ENCODE measurements at places on chromosomes 1 and 21.

DNA sequence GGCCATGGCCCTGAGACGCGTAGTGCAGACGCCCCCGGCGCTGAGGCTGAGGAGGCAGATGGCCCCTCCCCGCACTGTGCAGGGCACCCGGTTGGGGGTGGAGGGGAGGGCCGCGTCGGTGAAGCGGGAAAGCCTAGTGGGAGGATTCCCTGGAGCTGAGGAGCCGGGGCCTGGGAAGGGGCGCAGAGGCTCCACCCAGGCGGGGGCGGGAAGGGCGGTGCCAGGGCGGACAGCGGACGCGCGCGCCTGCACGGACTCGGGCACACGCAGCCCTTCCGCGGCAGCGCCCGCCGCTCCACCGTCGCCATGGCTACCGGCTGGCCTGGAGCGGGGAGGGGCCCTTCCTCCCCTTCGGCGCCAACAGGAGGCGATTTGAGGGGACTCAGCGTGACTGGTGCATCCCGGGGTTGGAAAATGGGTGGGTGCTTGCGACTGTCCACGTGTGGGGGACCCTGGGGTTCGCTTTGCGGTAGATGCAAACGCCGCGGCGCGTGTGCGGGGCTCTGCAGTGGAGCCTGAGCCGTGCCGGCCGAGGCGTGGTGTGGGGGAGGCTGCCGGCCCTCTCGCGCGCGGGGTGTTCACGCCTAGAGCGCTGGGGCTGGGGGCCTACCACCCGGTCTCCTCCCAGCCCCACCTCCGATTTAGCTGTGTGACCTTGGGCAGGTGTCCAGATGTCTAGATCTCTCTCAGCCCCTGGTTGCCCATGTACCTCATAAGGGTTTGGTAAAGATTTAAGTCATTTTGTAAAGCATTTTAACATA, 35.1 kb downstream of the PTPRF start:
- DNase-seq, result peak; percentile 24

- DNase-seq, result no peak
These were observed 21.2 kb downstream of the MEF2D start for GRCh38 chr1:156479093-156480015.

GRCh38 chr1:238672262-238672661, 714.1 kb upstream of the CHRM3 start:
- DNase-seq, result no peak

- DNase-seq, result no peak
These were observed 66.4 kb downstream of the PHTF1 start for GRCh38 chr1:113692824-113693431.

DNA sequence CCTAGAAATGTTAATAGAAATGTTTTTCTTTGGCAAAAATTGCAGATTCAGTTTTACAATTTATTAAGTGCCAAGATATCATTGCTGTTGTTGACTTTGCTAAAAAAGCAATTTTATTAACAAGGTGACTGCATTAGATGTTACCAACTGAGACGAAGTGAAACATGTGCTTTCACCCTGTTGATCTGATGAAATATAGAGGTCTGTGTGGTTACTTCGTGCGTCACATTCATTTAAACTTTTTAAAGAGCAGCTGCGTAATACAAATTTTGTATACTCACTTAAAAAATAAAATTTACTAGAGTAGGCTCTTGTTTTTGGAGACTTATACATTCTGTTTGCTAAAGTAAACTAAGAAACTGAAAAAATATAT, 465.7 kb downstream of the USP25 start:
- no peak for DNase-seq

GRCh38 chr1:225750420-225750819, 27.2 kb upstream of the SRP9 start:
- DNase-seq, result no peak

GRCh38 chr1:204251286-204251685, 37.5 kb upstream of the GOLT1A start:
- no peak for DNase-seq

DNA sequence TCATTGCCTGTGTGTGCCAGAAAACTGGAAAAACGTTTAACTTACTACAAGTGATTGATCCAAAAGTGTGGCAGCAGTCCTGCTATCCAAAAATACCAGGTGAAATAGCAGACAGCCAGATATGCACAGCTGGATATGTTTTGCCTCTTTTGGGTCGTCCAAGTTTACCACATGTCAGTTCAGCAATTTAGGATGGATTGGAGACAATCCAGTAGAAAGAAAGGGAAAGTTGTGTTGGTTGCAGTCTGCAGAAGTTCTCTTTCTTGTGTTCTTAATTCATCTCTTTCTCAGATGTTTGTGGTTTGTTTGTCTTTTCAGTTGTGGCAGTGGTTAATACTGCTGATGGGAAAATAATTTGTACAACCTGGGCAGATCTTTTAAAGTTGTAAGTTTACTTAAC, 645.0 kb downstream of the PTPRC start:
- DNase-seq, result no peak

GRCh38 chr1:154499446-154499845, 2.6 kb upstream of the TDRD10 start:
- DNase-seq, result no peak

GRCh38 chr1:181208967-181209366, 120.5 kb downstream of the IER5 start:
- DNase-seq, result no peak

DNA sequence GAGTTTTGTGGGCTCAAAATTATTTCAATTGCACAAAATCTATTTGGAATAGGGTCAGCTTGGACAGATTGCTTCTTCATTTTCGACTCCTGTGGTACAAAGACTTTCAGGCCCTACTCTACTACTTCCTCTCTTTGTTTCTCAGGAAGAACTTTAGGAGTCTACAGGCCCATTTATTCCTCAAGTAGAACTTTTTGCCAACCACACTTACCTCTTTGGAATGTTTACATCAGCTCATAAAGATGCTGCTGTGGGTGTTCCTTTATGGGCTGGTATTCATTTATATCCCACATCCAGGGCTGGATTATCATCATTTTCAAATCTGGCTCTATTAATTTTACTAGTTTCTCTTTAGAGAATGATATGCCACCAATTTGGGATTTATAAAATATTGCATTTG, 46.3 kb upstream of the TNFSF18 start:
- DNase-seq, result no peak

- no peak for DNase-seq
These were observed 223.7 kb upstream of the ADAMTS5 start for GRCh38 chr21:27190601-27191000.

- DNase-seq, result no peak
These were observed 7.2 kb upstream of the PTGER3 start for GRCh38 chr1:71054791-71055190.

- no peak for DNase-seq
These were observed 560.6 kb upstream of the BEND5 start for GRCh38 chr1:49337251-49337650.

DNA sequence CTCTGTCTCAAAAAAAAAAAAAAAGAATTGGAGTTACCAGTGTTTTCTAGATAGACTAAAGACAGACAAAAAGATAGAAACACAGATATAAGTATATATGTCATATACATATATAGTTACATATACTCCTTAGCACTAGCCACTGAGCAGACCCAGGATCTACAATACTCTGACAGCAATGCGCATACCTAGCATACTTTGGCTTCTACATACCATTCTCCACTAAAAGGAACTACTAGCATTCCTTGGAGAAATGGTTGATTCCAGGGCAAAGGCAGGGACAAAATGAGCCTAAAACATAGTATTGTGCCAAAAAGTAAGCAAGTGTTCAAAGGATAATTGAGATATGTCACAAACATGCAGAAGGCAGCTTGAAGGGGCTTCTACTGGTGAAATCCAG, 22.7 kb downstream of the SYNJ1 start:
- DNase-seq, result no peak

GRCh38 chr1:197896301-197896700, 6.1 kb upstream of the C1orf53 start:
- DNase-seq, result no peak

DNA sequence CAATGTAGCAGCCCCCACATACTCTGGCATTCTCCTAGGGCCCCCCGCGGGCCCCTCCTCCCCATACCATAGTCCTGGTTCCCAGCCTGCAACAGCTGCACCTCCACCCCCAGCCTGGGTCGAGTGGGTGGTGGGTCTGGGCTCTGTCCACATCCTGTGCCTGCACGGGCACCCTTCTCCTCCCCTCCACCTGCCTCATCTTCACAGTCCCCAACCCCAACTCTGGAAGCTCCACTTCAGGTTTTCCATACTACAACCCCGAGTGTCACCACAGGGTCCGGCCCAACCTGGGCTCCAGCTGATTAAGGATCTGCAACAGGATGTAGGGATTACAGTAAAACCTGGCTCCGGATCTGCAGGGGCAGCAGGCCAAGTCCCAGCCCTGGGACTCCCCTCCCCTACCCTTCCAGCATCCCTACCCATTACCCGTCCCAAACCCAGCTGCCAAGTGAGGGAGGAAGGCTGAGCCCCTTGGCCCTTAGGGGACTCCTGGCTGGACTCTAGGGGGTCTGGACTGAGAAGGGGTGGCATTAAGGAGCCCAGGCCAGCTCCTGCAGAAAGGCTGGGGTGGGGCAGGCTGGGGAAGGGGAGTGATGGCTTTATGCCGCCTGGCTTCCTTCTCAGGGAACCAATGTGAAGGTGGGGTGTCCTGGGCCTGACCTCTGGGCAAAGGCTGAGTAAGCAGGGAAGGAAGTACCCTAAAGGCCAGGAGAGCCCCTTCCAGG, 116.8 kb downstream of the CASZ1 start:
- no peak for DNase-seq

DNA sequence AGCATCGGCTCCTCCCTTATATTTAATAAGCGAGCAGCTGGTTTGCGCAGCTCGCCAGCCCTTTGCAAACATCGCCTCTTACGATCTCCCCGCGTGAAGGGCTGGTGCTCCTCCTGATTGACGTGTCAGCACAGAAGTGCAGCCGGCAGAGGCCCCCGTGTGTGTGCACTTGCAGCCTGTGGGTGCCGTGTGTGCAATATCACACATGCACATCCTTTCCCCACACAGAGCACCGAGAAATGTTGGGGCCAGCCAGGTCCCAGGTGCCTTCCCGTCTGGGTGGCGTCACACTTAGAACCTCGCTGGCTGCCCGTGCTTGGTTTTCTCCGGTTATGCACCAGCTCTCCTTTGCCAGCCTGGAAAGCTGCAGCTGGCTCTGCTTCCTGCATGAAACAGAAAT, 126.6 kb upstream of the AJAP1 start:
- no peak for DNase-seq

DNA sequence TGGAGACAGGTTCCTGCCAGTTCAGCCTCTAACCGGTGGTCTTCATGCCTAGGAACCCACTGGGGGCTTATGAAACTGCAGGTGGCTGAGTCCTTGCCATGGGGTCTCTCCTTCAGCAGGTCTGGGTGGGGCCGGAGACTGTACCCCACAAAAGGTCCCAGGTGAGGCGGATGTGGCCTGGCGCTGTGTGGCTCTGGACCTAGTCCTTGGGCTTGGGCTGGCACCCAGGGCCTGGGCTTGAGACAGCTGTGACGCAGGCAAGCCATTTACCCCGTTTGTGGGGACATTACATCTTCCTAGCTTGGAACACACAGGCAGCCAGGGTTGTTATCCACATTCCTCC, 5.9 kb upstream of the SLX9 start:
- no peak for DNase-seq

- no peak for DNase-seq
These were observed 220.0 kb downstream of the RERE start for GRCh38 chr1:8597455-8597854.

DNA sequence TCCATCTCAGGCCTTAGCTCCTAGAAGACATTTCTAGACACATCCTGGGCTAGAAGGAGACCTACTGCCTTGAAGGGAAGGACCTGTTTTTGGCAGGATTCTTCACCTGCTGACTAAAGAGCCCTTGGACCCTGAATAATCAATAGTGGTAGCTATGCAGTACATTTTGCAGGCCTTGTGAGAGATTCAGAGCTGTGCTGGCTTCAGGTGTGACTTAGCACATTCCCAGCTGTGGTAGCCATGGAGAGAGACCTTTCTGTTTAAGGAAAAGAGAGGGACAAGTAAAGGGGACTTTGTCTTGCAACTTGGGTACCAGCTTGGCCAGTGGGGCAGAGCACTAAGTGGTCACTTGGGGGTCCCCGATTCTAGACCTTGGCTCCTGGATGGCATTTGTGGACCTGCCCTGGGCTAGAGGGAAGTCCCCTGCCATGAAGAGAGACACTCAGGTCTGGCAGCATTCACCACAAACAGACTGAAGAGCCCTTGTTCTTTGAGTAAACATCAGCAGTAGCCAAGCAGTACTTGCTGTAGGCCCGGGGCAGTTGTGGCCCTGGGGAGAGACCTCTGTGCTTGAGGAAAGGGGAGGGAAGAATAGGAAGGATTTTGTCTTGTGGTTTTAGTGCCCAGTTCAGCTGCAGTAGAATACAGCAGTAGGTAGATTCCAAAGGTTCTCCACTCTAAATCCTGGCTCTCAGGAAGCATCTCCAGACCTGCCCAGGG, 26.2 kb upstream of the CD1A start:
- DNase-seq, result no peak

DNA sequence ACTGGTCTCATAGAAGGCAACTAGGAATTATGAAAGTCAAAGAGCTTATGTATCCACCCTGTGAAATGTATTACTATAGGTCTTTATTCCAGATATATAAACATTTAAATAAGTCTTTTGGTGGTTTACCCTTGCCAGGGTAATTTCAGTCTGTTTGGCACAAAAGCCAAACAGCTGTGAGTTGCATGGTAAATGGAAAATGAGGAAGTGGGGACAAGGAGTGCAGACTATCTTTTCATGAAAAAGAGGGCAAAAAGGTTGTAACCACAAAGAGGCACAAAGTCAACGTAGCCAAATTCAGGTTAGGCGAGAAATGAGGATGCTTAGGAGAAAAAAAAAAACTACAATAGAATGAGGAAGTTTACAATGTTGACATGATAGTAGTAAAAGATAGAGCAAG, 492.3 kb upstream of the PRMT6 start:
- DNase-seq, result no peak

DNA sequence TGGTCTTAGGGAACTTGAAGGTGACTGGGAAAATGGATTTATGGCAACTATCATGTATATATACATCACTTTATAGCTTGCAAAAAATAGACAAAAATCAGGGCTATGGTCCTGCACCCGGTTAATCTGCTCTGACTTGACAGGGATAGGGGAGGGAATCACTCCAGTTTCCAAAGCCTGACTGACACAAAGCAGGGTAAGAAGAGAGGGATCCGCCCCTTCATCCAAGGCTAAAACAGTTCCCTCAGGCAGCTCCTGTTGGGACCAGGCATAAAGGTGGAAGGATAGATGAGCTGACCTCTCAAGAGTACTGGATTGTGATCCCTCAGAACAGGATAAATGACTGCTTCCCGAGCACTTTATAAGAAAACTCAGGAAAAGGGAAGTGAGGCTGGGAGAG, 1.4 kb downstream of the PBXIP1 start:
- no peak for DNase-seq

GRCh38 chr1:231487910-231488309, 40.6 kb upstream of the TSNAX start:
- no peak for DNase-seq

GRCh38 chr1:63968663-63969440, 195.0 kb downstream of the ROR1 start:
- DNase-seq, result no peak

GRCh38 chr1:227472772-227473171, 90.6 kb upstream of the ZNF678 start:
- no peak for DNase-seq

DNA sequence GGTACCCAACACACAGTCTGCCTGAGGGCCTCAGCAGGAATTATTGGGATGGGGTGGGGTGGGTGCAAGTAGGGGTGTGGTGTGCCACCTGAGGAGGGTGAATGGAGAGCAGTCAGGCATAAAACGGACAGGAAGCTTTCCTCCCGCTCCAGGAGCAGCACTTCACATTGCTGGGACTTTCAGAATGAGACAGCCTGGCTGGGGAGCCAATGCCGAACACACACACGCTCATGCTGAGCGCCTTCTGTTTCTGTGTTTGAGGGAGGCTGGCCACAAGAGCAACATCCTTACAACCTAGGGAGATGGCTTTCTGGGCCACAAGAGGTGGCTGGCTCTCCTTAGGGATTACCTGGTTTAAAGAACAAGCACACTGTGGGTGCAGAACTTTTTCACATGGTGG, 98.0 kb downstream of the LAMC2 start:
- DNase-seq, result no peak
